ENCODE measurements at places on chromosomes 6 and 20.

DNA sequence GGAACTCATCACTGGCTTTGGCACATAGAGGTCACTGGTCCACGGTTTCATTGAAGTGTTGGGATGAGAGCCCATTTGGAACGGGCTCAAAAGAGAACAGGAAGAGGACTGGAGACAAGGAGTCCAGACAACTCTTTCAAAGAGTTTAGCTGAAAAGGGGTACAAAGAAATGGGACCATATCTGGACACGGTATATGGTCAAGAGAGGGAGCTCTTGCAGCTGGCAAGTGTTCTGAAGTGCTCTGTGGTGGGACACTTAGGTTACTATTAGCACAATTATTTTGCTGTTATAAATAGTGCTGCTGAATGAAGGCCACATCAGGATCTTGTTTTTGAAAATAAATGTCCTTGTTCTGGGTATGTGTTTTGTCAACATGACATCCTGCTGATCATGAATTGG, 4.6 kb downstream of the SGK2 start:
- no peak for DNase-seq

DNA sequence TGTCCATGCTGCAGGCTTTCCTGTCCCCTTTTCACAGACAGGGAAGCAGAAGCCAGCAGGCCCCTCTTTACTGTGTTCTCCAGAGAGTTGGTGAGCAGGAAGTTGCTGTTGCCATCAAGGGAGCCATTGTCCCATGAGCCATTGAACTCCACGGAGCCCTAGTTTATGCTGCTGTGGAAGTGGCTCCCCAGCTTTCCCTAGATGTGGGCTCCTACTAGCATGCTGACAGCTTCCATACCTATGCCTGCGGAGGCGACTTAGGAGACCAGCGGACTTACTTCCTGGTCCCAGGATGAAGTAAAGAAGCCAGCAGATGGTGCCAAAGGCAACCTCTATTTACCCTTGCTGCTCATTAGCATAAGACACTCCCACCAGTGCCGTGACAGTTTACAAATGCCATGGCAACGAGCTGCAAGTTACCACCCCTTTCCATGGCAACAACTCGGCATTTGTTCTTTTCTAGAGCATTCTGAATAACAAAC, 30.8 kb upstream of the FKBP1A start:
- no peak for DNase-seq

- no peak for DNase-seq
These were observed 51.3 kb downstream of the PHF20 start for GRCh38 chr20:35823147-35823546.

GRCh38 chr6:14444295-14444972, 326.9 kb downstream of the CD83 start:
- DNase-seq = no peak

DNA sequence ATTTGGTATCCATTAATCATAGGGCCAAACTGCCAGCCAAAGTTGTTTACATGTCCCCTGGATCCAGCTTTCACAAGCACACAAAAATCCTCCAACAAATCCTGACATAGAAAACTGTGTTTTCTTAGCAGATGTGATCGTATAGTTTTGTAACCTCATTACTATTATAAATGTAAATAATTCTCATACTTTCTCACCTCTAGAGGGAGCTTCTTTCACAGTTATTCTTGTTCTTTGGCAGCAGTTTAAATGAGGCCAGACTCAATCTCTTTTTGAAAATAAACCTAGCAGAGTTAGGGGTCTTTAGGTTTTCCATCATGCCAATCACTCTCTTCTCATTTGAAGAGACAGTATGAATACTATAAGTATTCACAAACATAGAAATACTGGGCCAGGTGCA, 17.0 kb upstream of the ZNF318 start:
- no peak for DNase-seq

GRCh38 chr6:84119277-84119676, 85.7 kb downstream of the MRAP2 start:
- DNase-seq = no peak

- DNase-seq = no peak
These were observed 20.8 kb upstream of the KIF25 start for GRCh38 chr6:167976708-167977107.

DNA sequence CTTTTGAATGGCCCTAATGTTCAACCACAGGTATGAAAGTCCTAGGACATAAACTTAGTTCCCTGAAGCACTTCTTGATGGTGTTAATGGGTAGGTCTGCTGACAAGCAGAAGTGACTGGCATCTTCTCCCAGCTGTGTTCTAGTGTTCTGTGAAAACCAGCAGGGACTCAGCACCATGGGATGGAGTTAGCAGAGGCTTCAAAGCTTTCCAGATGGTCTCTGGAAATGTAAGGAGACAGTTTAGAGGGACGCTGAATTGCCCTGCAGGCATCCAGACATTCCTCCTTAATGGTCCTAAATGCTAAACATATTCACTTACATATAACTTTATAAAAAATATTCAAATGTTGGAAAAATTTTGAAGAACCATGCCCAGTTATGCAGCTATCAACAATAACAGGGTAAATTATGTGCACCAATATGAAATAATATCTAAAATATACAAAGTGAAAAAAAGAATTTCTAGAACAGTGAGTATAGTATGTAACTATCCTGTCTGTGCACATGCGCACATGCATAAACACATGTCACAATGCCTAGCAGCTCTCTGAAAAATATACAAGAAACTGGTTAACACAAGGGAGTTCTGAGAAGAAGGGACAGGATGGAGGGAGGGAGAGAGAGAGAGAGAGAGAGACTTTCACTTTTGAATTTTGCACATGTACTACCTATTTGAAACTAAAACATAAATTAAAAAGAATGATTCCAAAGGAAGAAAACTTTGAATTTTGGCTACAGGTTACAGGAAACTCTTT, 87.2 kb downstream of the PRDM1 start:
- DNase-seq = no peak

- no peak for DNase-seq
These were observed 4.3 kb downstream of the KIF3B start for GRCh38 chr20:32281711-32282110.

- no peak for DNase-seq
These were observed 66.0 kb downstream of the HS3ST5 start for GRCh38 chr6:114276783-114277182.

DNA sequence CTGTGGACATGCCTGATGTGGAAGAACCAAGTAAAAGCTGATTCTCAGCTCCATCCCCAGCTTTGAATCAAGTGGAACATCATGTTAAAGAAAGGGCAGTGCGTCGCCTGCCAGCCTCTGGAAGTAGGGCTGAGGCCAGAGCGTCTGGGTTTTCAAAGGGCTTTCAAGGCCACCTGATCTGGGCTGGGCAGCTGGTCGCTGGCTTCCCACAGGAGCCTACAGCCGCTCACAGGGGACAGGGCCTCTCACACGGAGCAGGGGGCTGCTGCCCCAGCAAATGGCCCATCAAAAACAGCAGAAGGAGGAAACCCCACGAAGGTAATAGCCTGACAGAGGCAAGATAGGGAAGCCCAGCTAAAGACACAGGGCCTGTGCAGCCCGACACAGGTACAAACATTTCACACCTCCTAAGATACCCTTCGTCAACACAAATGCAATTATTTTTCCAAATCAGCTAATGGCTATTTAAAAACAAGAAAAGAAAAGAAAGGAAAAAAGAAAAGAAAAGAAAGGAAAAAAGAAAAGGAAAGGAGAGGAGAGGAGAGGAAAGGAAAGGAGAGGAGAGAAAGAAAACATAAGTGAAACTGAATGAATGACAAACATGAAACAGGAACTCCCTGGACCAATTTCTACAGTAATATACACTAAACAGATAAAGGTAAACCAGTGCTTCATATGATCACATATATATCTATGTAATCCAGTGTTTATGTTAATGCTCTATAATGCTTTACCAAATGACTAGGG, 24.8 kb downstream of the RRBP1 start:
- peak; percentile 36 for DNase-seq

- DNase-seq = no peak
These were observed 225.0 kb upstream of the EXOC2 start for GRCh38 chr6:917939-918338.

DNA sequence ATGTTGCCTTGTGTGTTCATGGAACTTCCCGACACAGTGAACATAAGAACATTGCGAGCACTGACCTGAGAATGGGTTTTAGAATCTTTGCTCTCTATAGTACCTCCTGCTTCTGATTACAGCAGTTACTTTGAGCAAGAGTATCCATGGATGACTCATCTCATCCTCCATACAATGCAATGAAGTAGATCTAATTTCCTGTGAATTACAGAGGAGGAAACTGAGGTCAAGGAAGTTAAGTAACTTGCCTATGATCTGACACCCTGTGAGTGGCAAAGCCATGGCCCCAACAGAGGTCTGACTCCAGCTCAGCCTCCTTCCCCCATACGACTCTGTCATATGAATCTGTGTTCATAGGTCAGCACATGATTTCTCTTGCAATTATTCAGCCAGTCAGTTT, 518.1 kb downstream of the TFAP2A start:
- DNase-seq = no peak

All from ovary (tissue), 10 donors.